IPS DF 6.9 (cell line): ENCODE measurements at places on chromosomes 6 and 20.

- no peak for DNase-seq
Measured at GRCh38 chr6:129749749-129750120, 39.8 kb upstream of the ARHGAP18 start.

- DNase-seq: no peak
Measured at GRCh38 chr6:25404693-25405169, 125.6 kb downstream of the CARMIL1 start.

GRCh38 chr6:127290391-127291265 lies 24.0 kb downstream of the RNF146 start:
- DNase-seq: no peak

DNA sequence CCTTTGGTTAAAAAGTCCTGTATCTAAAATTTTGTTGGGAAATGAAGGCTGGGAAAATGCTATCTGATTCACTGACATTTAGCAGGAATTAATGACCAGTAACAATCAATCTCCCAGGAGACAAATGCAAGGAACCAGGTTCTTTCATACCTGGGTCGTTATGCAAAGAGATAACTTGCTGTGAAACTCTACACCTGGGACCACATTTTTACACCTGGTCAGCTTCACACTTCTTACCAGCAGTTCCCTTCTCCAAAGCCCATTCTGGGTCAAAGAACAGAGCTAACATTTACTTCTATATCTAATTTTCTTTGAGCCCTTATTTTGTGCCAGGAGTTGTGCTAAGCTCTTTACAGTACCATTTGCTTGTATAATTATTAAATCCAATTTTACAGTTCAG lies 27.4 kb upstream of the STXBP5 start:
- no peak for DNase-seq

GRCh38 chr6:87682310-87682709 lies 19.7 kb downstream of the AKIRIN2 start:
- DNase-seq: no peak

DNA sequence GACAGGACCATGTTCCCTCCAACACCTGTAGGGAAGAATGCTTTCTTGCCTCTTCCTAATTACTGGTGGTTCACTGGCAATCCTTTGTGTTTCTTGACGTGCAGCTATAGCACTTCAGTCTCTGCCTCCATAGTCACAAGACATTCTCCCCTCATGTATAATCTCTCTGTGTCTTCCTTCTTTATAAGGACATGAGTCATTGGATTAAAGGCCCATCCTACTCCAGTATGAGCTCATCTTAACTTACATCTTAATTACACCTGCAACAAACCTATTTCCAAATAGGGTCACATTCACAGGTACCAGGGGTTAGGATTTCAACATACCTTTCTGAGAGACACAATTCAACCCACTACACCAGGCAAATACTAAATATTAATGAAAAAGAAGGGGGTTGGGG lies 213.6 kb downstream of the RNGTT start:
- DNase-seq: no peak

DNA sequence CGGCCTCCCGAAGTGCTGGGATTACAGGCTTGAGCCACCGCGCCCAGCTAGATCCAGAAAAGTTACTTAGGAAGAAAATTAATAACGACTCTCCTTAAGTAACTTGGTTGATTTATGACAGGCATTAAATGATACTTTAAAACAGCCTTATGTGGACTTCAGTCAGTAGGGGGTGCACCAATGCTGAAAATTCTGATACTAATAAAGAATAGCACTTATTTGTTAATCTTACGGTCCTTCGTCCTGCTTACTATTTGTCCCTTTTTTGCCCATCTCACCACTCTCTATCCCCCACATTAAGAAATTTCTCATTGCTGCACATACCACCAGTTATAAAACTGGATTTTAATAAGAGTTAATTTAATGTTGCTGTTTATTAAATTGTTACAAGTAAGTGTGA lies 12.7 kb upstream of the PRELID3B start:
- no peak for DNase-seq

- no peak for DNase-seq
Measured at GRCh38 chr6:161268531-161269210, 5.2 kb downstream of the AGPAT4 start.

DNA sequence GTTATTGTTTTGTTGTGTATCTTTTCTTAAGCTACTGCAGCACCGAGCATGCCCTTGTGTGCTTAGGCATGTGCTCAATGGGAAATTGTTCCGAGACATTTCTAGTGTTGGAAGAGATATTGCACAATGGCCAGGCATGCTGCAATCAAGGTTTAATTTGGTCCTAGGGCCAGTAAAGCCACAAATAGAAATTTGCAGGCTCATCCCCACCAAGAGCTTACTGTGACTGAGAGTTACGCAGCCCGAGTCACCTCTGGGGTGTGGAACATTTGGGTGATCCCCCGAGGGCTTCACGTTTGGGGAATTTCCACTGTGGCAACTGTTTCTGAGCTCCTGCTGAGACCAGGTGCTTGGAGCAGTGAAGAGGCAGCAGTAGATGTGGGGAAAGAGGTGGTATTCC lies 65.8 kb downstream of the ADTRP start:
- no peak for DNase-seq

GRCh38 chr6:68544450-68544849 lies 90.6 kb upstream of the ADGRB3 start:
- no peak for DNase-seq

DNA sequence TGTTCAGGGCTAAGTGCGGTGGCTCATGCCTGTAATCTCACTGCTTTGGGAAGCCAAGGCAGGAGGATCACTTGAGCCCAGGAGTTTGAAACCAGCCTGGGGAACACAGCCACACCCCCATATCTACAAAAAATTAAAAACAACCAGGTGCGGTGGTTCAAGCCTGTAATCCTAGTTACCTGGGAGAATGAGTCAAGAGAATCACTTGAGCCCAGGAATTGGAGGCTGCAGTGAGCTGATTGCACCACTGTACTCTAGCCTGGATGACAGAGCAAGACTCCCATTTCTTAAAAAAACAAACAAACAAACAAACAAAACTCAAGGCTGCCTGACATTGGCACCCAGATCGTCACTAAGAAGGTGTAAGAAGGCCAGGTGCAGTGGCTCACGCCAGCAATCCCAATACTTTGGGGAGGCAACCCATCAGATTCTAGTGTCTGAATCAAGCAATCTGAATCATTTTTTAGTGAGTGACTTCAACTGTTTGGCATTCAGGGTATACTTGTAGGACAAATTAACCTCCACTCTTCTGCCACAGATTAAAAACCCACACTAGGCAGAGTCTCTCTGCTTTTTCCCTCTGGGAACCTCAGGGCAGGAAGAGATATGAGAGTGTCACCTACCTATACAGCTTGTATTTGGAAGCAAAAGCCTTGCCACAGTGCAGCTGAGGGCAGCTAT lies 6.1 kb downstream of the PLAGL2 start:
- no peak for DNase-seq

DNA sequence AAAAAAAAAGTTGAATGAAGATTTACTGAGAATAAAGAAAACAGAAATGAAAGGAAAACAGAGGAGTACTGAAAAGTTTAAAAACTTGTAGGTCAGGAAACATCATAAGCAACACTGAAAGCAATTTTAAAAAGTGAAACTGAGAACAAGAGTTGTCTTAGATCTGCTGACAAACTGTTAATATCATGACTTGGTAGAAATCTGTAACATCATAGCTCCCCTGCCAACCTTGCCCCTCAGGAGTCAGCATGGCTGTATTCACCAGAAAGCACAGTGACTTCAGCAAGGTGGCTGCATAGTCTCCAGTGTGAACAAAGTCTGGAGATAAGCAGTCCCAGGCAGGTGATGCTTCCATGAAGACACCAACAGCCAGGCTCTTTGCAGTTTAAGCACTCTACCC lies 5.3 kb downstream of the NAA20 start:
- DNase-seq: no peak

DNA sequence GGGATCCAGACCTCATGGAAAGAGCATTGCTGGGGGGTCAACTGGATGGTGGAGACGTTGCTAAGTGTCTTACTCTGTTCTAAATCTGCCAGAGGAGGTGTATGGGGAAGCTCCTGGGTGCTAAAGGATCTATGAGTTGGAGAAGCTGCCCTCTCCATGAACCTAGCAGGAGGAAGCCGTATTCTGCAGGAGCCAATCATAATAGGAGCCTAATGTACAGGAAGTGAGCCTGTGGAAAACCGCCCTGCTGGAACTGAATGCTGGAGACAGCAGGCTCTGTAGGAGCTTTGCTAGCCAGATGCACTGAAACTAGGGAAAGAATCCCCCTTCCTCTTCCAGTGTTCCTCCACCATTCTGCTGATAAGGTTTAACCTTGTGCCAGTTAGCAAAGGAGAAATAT lies 10.9 kb downstream of the CASP8AP2 start:
- DNase-seq: no peak

- no peak for DNase-seq
Measured at GRCh38 chr6:134166511-134167261, 114.3 kb upstream of the SLC2A12 start.

GRCh38 chr6:10759884-10760329 lies 12.3 kb downstream of the TMEM14B start:
- DNase-seq: no peak

- no peak for DNase-seq
Measured at GRCh38 chr6:24408719-24409410, 6.1 kb downstream of the MRS2 start.

DNA sequence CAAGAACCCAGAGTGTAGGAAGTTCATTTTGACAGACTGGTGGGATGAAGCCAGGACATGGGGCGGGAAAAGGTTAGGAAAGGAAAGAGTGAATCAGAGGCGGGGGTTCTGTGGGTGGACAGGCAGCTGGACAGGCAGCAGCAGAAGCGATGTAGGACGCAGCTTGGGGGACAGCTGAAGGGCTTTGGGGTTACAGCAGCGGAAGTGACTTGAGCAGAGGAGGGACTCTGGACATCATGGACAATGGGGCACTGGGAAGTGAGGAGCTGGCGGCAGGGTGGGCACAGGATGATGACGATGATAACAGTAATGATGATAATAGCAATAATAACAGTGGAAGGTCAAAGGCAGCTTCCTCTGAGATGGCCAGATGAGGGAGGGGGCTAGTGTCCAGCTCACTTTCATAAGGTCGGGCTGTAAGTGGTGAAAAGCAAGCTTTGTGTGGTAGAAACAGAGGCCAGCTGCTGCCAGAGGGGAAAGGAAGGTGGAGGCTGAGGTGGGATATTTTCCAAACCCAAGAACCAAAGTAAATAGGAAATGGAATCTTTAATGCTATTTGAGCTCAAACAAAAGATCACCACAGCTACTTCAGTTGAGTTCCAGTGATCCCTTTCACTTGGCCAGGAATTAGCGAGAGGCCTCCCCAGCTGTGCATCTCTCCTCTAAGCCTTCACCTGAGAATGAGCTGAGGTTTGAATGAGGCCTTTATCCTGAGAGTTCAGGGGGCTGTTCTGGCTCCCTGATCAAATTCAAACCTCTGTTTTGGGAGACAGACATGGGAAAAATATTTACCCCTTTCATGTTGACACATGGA lies 433.5 kb downstream of the DHX35 start:
- no peak for DNase-seq

GRCh38 chr6:107523794-107524193 lies 33.9 kb downstream of the SOBP start:
- no peak for DNase-seq

- DNase-seq: no peak
Measured at GRCh38 chr6:134622382-134623173, 304.7 kb upstream of the SGK1 start.

GRCh38 chr6:166559211-166559610 lies 27.3 kb downstream of the RAMACL start:
- DNase-seq: no peak
